ENCODE measurements at places on chromosomes 12 and 14.

- no peak for DNase-seq
Observed at GRCh38 chr12:74981541-74981940, 228.1 kb downstream of the KCNC2 start.

- no peak for DNase-seq
Observed at GRCh38 chr14:21852061-21852664, 178.5 kb upstream of the OR4E1 start.

DNA sequence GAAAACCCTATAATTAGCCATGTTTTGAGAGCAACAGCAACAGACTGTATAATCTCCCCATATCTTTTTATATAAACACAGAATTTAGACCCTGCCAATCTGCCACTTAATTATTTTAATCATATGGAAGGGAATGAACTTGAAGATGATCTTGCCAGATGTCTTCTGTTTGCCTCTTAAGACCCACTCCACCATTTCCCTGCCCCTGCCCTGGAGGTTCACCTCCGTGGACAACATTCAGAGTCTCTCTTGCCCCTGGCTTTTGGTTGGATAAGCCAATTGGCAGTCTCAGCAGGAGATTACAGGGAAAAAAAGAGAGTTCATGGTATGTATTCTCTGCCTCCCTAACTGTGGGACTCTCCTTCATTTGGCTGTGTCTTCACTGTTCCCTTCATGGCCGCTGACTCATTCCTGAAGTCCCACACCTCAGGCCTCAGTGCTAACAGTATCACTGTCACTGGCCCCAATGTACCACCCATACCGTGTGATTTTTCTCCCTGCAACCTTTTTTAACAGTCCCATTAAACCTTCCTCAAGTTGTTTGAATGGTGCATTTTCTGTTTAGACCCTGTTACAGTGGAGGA, 184.8 kb downstream of the PIK3C2G start:
- DNase-seq = no peak

GRCh38 chr12:111405149-111405858, 419 bp upstream of the SH2B3 start:
- no peak for DNase-seq

- no peak for DNase-seq
Observed at GRCh38 chr12:32120419-32120818, 13.8 kb downstream of the BICD1 start.

- no peak for DNase-seq
Observed at GRCh38 chr12:60093428-60093827, 497.6 kb downstream of the SLC16A7 start.

DNA sequence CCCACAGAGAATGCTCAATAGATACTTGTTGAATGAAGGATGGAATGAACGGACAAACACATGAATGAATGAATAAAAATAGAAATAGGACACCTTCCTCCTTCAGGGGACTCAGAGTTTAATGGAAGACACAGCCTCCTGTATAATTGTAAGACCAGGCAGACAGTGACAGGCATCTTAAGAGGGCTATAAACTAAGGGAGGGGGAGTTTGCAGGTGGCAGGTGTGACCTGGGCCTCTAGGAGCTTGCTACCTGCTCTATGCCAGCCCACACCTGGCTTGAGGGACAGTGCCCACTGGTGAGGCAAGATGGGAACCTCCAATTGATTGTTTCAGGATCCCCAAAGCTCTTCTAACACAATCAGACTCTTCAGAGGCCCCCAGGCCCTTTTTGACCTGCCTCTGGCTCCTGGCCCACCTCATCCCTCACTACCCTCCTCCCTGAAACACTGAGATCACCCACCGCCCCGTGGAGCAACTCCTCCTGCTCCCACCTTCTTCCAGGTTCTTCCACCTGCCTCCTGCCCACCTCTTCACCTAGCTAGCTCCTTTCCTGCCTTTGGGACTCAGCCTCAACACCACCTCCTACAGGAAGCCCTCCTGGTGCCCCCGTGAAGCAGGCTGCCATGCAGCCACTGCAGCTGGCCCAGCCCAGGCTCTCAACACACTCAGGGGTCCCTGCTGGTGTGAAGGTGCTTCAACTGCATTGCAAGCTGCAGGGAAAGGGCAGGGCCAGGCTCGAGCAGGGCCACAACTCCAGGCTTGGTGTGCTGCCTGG, 9.4 kb downstream of the SERPINA3 start:
- DNase-seq = no peak

GRCh38 chr12:62655666-62656151, 189.1 kb downstream of the MON2 start:
- no peak for DNase-seq

DNA sequence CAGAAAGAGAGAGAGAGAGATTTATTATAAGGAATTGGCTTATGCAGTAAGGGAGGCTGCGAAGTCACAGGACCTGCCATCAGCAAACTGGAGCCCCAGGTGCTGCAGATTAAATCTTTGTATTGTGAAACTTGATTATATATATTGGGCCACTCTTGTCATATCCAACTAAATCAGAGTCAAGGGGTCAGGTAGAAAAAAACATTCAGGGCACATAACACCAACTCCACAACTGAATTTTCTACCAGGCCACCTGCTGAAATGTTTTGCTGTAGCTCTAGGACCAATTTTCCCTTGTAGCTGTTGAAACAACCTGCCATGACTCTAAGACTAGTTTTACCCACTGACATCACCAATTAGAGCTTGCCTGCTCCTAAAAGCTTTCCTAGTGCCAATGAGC, 1240.8 kb downstream of the SLC16A7 start:
- no peak for DNase-seq

GRCh38 chr14:96085369-96085768, 46.2 kb downstream of the C14orf132 start:
- no peak for DNase-seq

GRCh38 chr14:58656671-58657411, 19.1 kb downstream of the DACT1 start:
- no peak for DNase-seq

DNA sequence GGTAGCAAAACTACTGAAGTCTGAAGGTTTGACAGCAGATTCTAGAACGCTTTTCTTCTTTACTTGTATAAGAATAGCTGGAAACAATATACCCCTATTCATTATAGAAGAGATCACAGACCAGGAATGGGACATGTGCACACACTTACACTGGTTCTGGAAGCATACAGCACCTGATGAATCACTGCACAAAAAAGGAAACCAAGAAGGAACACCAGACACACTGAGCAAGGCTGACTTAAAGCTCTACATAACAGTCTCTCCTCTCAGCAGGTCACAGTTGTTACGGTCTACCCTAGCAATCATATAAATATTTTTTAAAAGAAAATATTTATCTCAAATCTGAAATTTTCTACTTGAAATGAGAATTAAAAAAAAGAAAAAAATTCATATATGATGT, 13.5 kb downstream of the ATP2B1 start:
- no peak for DNase-seq

- DNase-seq = peak; percentile 100
Observed at GRCh38 chr12:110109037-110109836, 14.9 kb upstream of the IFT81 start.

- DNase-seq = no peak
Observed at GRCh38 chr12:93379981-93380361, 2.2 kb downstream of the NUDT4 start.

DNA sequence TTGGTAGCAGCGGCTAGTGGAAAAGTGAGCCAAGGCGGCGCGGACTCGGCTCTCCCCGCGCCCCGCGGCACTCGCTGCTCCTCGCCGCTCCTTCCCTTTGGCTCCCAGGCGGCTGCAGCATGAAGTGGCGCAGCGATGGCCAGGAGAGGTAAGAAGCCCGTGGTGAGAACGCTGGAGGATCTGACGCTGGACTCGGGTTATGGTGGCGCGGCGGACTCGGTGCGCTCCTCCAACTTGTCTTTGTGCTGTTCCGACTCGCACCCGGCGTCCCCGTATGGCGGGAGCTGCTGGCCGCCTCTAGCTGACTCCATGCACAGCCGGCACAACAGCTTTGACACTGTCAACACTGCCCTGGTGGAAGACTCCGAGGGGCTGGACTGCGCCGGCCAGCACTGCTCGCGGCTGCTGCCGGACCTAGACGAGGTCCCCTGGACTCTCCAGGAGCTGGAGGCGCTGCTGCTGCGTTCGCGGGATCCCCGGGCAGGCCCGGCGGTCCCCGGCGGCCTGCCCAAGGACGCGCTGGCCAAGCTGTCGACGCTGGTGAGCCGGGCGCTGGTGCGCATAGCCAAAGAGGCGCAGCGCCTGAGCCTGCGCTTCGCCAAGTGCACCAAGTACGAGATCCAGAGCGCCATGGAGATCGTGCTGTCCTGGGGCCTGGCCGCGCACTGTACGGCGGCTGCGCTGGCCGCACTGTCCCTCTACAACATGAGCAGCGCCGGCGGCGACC, 225.6 kb upstream of the CRY1 start:
- no peak for DNase-seq

DNA sequence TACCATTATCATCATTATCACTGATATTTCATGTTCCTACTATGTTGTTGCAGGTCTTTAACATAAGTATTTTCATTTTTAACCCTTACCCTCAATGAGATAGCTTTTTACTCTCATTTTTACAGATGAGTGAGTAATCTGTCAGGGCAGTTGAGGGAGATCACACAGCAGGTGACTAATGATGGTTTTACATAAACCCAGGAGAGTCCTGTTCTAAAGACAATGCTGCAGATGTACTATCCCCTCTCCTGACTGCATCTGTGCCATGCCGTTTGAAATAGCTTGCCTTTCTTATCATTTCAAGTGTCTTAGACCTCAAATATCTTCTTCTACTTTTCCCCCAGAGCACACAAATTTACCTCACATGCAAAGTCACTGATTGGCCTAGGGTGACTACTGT, 1552.1 kb upstream of the SEL1L start:
- no peak for DNase-seq

GRCh38 chr14:61557854-61558253, 137.5 kb upstream of the HIF1A start:
- no peak for DNase-seq

DNA sequence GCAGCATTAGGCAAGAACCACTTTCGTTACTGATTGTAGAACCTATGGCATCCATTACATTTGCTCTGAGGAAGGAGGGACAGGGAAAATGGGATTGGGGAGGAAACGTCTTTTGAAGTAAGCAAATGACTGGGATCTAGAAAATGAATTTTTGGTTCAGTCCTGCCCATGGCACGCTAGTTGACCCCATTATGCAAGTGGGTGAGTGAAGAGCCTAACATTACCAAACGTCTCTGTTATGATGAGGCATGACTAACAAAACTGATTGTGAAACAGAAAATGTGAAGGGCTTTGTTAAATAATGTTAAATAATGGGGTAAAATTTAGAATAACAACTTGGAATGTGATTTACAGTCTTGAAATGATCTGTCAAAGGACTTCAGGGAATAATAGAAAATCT, 38.9 kb downstream of the CPSF2 start:
- peak; percentile 81 for DNase-seq

GRCh38 chr12:66109056-66109455, 21.5 kb downstream of the LLPH start:
- DNase-seq = no peak

- no peak for DNase-seq
Observed at GRCh38 chr14:31405106-31405505, 15.2 kb downstream of the HEATR5A start.

DNA sequence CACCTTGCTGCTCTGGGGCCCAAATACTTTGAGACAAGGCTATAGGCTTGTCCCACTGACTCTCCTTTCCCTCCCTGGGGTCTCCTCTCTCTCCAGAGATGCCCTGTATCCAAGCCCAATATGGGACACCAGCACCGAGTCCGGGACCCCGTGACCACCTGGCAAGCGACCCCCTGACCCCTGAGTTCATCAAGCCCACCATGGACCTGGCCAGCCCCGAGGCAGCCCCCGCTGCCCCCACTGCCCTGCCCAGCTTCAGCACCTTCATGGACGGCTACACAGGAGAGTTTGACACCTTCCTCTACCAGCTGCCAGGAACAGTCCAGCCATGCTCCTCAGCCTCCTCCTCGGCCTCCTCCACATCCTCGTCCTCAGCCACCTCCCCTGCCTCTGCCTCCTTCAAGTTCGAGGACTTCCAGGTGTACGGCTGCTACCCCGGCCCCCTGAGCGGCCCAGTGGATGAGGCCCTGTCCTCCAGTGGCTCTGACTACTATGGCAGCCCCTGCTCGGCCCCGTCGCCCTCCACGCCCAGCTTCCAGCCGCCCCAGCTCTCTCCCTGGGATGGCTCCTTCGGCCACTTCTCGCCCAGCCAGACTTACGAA, 3.1 kb downstream of the NR4A1 start:
- DNase-seq = no peak

DNA sequence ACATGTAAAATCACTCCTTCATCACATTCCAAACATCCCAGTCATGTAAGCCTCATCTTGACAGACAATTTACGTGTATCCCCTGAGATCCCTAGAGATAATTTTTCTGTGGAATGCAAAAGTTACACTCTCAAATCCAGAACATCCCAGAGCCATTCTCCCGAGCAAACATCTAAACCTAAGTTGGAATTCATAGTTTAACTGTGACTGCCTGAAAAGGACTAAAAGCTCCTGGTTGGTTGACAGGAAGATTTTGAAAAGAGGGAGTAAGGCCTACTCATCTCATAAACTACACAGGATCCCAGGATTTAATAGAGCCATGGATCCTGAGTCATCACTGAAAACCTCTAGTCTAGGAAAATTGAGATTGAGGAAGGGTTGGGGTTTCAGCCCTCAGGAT, 123.6 kb downstream of the SCN8A start:
- DNase-seq = peak; percentile 49

- DNase-seq = no peak
Observed at GRCh38 chr14:24093207-24093900, 757 bp upstream of the PCK2 start.
